ENCODE measurements at places on chromosomes 12 and 14.

DNA sequence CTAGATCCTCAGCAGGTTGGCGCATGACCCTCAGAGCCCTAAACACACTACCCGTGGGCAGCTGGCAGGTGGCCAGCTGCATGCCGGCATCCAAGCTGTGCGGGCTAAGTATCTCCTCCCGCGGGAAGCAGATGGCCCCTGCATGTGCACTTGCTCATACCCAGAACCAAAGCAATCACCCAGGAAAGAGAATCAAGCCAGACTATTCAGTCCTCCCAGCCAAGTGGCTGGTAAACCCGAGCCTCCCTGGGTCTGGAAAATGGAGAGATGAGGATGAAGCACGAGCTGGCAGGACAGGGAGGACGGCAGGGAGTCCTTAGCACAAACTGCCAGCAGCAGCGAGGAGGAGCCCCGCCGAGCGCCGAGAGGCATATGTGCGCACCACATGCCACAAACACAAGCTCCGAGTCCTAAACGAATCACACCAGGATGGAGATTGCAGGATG, 139.7 kb downstream of the RIMBP2 start:
- no peak for DNase-seq

- DNase-seq, result no peak
These were observed 124.7 kb downstream of the ZNF664 start for GRCh38 chr12:124097701-124098100.

DNA sequence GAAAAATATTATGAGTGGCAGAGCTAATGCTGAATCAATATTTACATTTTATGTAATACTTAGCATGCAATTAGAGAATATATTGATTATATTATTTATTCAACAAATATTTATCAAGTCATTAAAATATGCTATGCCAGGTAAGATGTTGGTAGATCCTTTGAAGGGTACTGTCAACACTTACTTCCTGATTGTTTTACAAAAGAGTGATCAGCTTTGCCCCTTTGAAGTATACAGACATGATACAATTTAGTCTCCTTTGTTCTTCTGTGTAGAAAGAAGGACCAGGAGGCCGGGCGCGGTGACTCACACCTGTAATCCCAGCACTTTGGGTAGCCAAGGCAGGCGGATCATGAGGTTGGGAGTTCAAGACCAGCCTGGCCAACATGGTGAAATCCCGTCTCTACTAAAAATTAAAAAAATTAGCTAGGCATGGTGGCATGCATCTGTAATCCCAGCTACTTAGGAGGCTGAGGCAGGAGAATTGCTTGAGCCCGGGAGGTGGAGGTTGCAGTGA, 73.9 kb upstream of the IFNG-AS1 start:
- DNase-seq, result no peak

- no peak for DNase-seq
These were observed 405.1 kb upstream of the FOXG1 start for GRCh38 chr14:28361486-28361885.

- DNase-seq, result no peak
These were observed 154.3 kb downstream of the TSPAN9 start for GRCh38 chr12:3231399-3231876.

DNA sequence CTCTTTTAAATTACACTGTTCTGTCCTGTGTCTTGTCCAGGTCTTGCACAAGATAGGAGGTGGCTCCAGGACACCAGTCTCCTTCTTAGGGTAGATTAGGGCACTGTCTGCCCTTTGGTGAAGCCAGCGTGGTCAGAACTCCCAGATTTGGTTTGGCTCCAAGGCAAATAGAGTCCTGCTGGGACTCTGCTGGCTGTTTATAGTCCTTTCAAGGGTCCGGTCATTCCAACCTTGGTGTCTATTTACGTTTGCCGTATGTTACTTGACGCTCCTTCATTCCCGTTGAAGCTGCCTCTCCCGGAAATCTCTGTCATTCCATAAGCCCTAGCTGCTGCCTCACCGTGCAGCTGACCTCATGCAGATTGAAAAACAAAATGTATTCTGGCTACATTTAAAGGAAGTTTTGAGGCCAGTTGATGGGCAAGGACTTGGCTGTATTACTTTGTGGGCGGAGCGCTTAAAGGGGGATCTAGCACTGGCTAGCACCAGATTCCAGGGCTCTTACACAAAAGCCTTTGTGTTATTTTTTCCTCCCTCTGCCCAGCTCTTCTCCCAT, 180.6 kb downstream of the AKAP6 start:
- no peak for DNase-seq

- no peak for DNase-seq
These were observed 299.2 kb upstream of the FKBP4 start for GRCh38 chr12:2495417-2496112.

DNA sequence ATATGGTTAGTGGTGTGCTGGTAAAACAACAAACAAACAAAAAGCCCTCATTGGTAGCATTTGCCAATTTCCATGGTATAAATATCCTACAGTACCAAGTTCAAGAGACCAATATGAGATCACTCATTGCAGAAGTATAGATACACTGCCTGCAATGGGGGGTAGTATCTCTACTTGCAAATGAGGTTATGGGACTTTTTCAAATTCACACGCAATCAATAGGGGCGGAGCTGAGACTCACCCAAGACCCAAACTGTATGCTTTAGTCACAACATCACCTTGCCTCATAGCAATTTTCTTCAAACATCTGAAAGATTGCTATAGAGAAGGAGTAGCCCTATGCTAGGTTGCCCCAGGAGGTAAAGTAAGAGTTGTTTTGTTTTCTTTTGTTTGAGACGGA, 93.7 kb downstream of the VCPKMT start:
- DNase-seq, result no peak

DNA sequence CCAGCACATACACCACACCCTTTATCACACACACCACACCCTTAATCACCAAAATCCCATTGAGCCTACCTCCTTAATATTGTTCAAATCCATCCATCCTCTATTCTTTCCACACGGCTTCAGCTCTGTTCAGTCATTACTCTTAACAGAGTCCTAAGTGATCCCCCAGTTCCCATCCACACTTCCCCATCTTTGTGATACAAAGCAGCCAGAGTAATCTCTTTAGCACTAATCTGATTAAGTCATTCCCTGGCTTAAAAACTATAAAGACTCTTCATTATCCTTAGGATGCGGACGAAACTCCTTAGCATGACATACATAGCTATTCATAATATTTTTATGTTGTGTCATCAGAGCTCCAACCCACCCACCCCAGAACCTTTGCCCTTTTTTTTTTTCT, 14.7 kb upstream of the MFAP5 start:
- DNase-seq, result no peak
